ENCODE measurements at places on chromosomes 7 and 10.

DNA sequence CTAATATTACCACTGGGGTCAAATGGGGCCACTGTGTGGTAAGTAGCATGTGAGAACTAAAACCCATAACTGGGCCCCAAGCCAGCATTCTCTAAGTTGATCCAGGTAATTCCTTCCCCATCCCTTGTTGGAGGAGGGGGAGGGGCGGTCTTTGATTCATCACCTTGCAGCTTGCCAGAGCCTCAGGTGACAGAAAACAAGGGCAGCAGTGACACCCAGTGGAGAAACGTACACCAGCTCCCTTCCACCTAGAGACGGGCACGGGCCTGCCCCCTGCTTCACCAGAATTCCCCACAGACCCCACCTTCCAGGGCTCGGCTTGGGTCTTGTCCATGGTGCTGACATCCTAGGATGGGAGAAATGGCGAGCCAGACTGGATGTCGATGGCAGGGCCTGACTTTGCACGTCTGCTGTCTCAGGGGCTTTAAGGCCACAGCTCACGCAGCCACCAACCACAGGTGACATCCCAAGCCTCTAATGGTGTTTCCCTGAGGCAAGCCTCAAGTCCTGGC is 102.0 kb downstream of the STRA8 start:
- DNase-seq = peak; percentile 8

GRCh38 chr10:2026936-2027335 is 289.6 kb upstream of the ADARB2 start:
- no peak for DNase-seq

DNA sequence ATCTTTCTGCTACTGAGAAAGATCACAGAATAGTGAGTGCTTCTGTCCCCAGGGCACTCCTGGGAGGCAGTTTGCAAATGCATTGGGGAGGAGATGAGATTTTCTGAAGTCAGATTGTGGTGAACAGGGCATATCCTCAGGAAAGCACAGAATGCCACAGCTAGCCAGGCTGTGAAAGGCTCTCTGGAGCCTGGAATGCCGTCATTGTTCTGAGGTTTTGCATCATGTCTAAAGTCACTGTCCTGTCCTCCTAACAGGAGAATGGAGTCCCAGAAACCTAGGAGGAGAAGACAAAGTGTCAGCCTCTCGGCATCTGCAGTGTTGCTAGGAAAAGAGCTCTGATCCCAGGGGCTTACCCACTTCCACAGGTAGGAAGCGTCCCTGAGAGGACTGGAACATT is 69.2 kb upstream of the IGFBP3 start:
- DNase-seq = no peak

GRCh38 chr10:133445268-133445732 is 8.4 kb upstream of the SCART1 start:
- no peak for DNase-seq
